ENCODE measurements at places on chromosomes 2 and 18.

DNA sequence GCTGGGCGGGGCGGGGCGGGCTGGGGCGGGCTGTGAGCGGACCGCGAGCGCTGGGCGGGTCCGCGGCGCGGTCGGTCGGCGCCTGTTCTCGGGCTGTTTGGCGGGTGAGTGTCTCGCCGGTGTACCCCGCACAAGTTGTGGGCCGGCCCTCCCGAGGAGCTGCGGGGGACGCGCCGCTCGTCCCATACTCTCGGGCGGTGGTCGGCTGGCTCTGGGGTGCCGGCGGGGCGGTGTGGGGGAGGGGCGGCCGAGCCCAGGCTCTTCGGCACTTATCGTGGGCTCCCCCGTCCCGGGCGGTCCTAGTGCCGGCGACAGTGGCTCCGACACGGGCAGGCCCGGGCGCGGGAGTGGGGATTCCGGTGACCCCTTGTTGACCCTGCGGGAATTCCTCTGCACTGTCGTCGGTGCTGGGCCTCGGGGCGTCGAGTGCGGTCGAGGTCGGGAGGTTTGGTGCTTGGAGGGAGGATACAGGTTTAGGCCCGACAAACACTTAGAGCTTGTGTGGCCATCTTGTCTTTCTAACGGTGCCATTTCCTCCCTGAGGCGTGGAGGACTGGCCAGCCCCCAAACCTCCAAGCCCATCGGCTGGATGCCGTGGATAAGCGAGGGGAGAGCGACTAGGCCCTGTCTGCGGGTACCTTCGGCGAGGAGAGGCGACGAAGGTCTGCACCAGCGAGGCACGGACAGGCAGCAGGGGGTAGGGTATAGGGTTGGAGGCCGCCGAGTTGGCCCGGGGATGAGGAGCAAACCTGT, at the start of gene SEPTIN2:
Gene SEPTIN2, plus strand, starts transcription at position 47 of the 753 bp plus-strand sequence. CDS start 8,308 bp downstream, outside the sequence.
- no peak for DNase-seq

GRCh38 chr2:42064417-42064942, 16.7 kb downstream of the PKDCC start:
- DNase-seq: no peak

DNA sequence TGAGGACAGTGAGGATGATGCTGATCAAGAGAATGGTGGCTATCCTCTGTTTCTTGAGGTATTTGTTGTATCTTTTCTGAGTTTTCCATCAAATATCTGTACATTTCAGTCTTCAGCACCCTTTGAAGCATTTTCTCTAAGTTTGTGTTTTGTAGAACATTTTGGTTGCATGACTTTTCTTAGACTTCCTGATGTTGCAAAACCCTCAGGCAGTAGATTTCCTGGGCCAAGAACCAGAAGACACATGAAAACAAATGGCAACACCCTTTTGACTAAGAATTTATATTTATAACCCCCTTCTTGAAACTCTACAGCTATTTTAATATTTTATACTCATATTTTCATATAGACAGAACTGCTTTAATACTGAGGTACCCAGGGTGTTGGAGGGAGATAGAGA, 16.2 kb downstream of the HNMT start:
- DNase-seq: no peak

DNA sequence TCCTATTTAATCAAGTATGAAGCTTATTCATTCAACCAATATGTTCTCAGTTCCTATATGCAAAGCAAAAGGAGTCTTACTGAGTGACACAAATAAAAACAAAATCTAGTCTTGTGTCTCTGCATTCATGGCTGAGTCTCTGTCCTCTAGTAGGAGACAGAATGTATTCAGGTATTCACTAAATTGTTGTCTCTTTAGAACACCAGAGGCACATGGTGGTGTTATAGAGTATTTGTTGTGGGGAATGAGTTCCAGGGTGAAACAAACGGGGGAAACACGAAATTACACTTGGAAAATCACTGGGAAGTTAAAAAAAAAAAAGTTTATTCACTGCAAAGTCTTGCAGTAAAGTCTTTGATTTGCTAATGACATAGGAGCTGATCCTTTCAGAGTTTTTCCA, 131.7 kb upstream of the FSHR start:
- no peak for DNase-seq

- no peak for DNase-seq
These were observed at the start of gene SAG for GRCh38 chr2:233307565-233307964. Gene SAG (plus strand): TSS chr2:233307816. CDS start chr2:233309190, 1,374 bp downstream.

DNA sequence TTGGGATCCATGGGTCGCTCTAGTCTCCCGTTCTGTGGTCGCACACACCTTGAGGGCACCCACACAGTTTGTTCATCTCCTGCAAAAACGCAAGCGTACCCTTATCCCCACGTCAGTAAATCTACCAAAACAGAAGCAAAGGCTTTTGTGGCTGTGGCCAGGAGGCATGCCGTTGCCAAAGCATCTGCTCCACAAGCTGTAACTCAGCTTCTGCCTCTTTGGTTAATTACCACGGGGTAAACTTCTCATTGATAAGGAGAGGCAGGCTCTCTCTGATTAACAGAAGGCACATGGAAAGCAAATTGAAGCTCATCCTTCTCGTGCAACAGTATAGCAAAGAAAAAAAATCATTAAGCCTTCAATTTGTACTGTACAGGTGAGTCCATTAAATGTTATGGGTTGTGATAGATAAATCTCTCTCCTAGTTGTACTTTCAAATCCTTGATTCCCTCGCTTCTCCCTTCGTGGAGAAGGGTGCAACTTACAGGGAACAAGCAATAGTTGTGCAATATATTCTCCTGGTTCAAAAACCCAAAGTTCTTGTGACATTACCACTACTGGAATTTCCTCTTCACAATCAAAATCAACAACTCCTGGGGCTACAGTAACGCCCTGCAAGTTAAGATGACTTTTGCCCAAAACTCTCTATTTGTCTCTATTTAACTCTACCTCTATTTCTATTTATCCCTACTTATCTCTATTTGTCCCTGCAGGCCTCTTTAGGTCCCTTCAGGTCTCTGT, 10.3 kb downstream of the PECR start:
- no peak for DNase-seq

- DNase-seq: no peak
These were observed 32.1 kb downstream of the CRACDL start for GRCh38 chr2:98903767-98904485.

DNA sequence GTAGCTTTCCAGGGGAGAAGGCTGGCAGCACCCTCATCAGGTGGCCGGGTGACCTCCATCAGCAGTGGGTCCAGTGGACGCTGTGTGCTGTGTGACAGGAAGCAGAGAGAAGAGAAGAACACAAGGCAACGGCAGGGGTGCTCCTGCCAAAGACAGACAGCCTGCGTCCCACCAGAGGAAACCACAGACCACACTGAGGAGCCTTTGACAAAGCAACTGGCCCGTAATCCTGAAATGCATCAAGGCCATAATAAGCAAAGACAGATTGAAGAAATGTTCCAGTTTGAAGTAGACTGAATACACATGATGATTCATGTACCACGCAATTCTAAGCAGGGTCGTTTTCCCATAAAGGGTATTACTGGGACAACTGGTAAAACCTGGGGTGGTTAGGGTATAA, 172.4 kb downstream of the FBXO15 start:
- DNase-seq: no peak

DNA sequence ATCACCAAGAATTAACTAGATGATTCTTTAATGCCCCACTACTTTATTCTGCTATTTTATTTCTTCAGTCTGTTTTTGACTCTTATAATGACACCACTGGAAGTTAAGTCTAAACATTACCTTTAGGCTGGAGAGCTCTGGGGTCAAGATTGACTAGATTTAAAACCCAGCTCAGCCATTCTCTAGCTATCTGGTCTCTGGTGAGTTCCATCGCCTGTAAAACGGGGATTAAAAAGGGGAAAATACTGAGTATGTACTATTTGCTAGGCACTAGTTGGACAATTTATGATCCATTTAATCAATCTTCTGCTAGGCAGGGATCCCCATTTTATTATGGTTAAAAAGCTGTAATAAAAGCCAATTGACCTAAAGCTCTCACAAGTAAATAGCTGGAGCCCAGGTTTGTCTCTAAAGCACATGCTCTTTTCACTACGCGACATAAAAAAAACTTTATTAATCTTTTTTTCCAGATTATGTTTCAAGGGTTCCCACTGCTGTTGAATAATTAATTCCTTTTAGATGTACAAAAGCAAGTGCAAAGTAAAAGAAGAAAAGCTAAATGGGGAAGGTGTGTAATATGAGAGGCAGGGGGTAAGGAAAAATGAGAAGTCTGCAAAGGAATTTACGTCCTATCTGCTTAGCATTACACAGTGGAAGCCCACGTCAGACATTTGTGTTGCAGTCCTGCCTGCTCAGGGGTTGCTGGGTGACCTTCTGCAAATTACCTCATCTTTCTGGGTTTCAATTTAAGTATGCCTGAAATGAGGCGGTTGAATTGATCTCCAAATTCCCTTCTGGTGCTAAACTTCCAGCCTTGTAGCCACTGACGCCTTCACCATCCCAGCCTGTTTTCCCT, 918 bp upstream of the NABP1 start:
- DNase-seq: no peak

DNA sequence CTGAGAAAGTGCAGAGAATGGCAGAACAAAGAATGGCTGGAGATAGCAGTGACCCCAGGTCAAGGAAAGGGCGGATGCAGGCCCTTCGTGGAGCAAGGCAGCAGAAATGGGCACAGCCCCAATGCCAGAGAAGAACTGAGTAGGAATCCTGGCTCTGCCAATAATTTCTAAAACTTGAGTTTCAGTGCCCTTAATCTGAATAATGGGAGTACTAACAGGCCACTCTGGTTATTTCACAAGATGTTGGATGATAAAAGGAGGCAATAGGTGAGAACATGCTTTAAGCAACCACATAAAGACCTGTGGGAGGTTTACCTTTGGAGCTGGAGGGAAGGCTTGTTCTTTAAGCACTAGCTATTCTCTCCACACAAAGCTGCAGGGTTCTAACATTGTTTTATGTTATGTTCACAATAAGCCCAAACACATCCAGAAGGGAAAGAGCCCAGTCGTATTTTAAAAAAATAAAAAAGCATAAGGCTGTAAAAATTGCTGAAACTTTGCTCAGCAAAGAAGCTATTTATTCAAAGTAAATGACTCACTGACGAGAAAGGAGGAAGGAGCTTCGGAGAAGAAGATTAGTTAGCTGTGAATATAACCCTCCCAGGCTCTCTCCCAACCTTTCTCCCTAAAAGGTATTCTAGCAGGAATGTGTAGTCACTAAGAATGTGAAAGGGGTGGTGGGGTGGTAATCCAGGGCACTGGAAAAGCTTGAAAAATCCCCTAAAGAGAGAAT, 470.2 kb downstream of the TXNL1 start:
- no peak for DNase-seq

DNA sequence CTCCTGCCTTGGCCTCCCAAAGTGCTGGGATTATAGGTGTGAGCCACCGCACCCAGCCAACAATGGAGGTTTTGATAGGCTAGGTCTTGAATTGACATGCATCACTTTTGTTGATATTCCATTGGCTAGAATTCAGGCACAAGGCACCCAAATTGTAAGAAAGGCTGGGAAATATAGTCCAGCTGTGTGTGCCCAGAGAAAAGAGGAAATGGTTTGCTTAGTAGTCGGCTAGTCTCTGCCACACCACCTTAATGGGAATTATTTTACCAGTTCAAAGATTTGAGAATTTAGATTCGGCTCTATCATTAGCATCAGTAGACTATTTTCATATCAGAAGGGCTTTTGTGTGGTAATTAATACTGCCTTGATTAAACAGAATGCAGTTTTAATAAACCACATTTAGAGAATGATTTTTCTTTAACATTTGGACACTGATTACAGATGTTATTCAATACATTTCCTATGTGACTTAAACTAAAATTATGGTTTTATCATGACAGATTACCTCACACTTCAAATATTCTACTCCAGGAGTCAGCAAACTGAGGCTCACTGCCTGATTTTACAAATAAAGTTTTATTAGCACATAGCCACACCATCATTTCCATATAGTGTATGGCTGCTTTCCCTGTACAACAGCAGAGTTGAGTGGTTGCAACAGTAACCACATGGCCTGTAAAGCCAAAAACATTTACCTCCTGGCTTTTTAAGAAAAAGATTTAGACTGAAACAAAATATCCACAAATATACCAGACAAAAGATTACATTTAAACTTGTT, 27.4 kb downstream of the DBI start:
- DNase-seq: no peak

DNA sequence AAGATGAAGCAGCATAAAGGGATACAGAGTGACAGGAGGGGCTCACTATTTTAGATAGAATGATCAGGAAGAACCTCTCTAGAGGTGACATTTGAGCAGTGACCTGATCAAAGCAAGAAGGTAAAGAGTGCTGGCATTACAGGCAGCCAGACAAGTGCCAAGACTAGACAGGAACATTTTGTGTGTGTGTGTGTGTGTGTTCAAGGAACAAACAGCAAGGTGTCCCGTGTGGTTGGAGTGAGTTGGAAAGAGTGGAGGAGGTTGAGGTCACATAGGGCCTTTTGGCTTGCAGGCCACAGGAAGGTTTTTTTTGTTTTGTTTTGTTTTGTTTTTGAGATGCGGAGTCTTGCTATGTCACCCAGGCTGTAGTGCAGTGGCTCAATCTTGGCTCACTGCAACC, 25.7 kb downstream of the FZD5 start:
- no peak for DNase-seq

DNA sequence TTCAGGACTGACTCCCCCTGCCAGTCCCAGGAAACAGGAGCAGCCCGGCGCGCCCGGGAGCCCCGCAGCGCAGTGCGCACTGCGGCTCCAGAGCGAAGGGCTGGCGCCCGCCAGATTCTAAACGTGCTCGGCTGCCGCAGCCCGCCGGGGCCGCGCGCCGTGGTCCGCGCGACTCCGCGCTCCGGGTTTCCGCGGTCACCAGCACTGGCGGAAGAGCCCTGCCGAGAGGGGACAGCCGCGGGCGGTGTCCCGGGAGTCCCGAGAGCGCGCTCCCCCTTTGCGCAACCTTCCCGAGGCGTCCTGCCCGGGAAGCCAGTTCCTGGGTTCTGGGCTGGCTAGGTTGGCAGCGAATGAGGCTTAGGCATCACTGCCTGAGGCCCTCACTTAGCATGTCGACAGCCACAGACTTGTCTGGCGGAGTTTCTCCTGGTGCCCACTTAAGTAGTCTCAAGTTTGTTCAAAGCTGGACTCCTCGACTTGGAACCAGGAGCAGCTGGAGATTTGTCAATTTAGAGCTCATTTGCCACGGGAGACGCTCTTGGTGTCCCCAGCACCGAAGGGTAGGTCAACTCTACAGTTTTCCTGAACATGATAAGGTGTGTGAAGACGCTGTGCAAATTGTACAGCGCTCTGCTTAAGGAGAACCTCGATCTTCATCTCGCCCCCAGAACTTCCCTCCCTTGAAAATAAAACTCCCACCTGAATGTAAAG, 1.5 kb upstream of the VSNL1 start:
- peak; percentile 88 for DNase-seq

GRCh38 chr2:107529146-107529545, 297.5 kb upstream of the RGPD4 start:
- DNase-seq: peak; percentile 71

- DNase-seq: no peak
These were observed 597.3 kb downstream of the ERBB4 start for GRCh38 chr2:211941216-211941747.

DNA sequence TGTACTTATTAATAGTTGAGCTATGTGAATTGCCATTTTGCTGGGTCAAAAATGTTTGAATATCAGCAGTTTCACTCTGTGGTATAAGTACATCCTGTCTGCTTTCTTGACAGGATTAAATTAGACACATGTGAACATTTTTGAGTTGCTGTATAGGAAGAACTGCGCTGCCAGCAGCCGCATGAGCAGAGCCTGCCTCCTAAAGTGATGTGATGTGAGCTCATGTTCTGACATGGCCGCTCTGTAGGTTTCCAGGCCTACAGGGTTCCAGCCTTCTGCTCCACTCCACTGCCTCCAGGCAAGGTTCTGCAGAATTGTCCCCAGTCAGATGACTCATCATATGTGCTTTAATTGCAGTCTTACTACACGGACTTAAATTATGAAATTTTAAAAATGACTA, 119.7 kb upstream of the NFATC1 start:
- no peak for DNase-seq

GRCh38 chr18:60624207-60624606, 251.6 kb upstream of the MC4R start:
- DNase-seq: no peak
